ENCODE measurements at places on chromosomes 3 and 15. TPM values are rescaled to one million over a fixed set of nuclear protein-coding genes. Genes with fewer than 3 reads are reported as not detected.

Gene CCR3
- total RNA-seq, result 0.16 TPM

Gene CNTN3
- total RNA-seq, result not detected

Gene CTDSPL
- total RNA-seq, result 10.5 TPM

Gene IQGAP1
- 212 TPM for total RNA-seq

Gene NPAP1
- total RNA-seq, result not detected

Gene C3orf85
- total RNA-seq, result not detected

Gene STARD5
- 3.2 TPM for total RNA-seq

Gene WNT5A
- total RNA-seq, result not detected

Gene PLA2G4B
- total RNA-seq, result 8.6 TPM

Gene STAC
- not detected for total RNA-seq

Gene PARP15
- total RNA-seq, result 37.1 TPM

Gene FURIN
- 211 TPM for total RNA-seq

Gene MINAR1
- 0.95 TPM for total RNA-seq

Gene TAGLN3
- total RNA-seq, result not detected

Gene IGSF10
- total RNA-seq, result not detected

Gene VIPR1
- total RNA-seq, result 3.4 TPM

Gene MYEF2
- total RNA-seq, result 37.5 TPM

Gene ZIC4
- total RNA-seq, result not detected

Gene ALCAM
- 12.0 TPM for total RNA-seq

Gene GOLGA8T
- total RNA-seq, result not detected

Gene RASGRF1
- total RNA-seq, result not detected

Gene STXBP5L
- not detected for total RNA-seq
